Stimulated activated CD8-positive, alpha-beta memory T cell treated with anti-CD3 and anti-CD28 coated beads, Interleukin-2, amount 100 ng/mL, for 1 hour (primary cell): ENCODE measurements at places on chromosomes 7 and 10.
A peak's percentile ranks its signal among the peaks of the same experiment; 100 is the strongest.

DNA sequence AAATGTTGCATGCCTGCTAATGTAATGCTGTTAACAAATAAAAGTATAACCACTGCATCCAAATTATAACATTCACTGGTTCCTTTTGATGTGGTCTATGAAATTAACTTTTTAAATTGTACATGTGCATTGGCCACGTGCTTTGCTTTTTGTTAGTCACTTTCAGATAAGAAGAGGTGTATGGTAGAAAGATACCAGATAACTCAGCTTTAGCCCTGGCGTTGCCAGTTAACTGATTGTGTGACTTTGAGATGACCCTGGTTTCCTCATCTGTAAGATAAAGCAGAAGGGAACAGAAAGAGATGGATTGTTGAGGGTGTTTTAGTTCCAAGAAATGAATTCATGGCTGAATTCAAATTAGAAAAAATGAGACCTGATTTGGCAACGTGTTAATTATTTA lies 1.9 kb upstream of the TRDMT1 start:
- DNase-seq = no peak

DNA sequence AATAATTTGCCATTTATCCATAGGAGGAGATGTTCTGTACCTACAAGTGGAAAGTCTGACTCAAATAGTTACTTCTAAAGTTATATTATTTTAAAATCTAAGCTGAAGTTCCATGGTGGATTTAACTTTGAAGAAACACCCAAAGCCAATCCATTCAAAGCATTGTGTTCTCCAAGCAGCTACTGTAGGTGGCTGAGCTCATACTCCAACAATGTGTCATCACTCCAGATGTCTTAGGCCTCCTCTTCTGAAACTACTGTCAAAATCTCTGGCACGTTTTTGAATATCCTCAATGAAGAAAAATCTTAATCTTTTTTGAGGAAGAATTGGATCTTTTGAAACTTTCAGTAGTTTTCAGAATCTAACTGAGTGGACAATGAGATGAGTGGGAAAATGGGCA lies 169.1 kb downstream of the PTEN start:
- no peak for DNase-seq

DNA sequence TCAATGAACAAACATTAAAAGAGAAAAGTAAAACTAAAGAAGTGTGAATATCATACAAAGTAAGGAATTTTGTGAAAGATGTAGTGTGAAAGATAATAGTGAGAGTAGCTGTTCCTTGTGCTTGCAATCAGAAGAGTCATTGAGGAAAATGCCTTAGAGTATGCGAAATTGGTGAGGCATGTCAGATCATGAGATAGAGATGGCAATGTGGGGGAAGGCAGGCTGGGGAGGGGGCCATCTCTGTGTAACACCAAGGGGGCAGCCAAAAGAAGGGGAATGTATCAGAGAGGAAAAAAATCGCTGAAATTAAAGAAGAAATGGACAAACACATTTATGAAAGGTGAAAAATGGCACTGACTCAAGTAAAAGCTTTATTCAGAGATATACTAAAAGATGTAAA lies 19.6 kb upstream of the PRKAR2B start:
- DNase-seq = no peak

- no peak for DNase-seq
These were observed 149.4 kb upstream of the MKI67 start for GRCh38 chr10:128275388-128276177.

DNA sequence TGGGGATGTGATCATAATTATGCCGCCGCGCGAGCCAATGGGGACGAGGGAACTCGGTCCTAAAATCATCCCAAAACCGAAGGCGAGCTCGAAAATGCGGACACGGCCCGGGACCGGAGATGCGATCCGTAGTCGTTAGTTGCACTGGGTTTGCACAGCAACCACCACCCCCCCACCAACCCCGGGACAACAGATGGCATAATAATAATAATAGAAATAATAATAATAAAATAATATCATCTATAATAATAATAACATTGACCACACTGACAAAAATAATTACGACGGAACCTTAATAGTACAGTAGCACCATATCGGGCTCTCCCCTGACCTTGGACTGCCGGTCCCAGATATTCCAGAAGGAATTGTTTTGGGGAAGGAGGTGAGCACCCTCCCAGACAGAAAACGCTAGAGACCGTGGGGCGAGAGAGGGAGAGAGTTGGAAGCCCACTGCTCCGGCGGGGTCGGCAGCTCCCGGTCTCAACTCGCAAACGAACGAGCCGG lies 1.1 kb upstream of the EMX2 start:
- DNase-seq = no peak

DNA sequence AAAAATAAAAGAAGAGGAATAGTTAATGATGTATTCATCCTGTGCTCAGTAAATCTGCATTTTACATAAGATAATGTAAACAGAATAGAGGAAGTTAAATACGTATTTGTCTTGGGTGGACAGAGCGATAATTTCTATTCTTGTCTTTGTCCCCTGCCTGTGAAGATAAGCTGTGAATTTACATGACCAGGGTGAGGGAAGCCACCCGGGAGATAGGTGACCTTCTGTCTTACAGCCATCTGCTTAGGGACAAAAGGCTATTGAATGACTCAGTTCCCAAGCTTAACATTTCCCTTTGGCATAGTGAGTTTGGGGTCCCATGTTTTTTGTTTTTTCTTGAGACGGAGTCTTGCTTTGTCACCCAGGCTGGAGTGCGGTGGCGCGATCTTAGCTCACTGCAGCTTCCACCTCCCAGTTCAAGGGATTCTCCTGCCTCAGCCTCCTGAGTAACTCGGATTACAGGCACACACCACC lies 88.7 kb upstream of the KCTD7 start:
- DNase-seq = no peak

- DNase-seq = no peak
These were observed 305.9 kb downstream of the GATA3 start for GRCh38 chr10:8360365-8360764.

- no peak for DNase-seq
These were observed 85.4 kb downstream of the MKX start for GRCh38 chr10:27660268-27660667.

DNA sequence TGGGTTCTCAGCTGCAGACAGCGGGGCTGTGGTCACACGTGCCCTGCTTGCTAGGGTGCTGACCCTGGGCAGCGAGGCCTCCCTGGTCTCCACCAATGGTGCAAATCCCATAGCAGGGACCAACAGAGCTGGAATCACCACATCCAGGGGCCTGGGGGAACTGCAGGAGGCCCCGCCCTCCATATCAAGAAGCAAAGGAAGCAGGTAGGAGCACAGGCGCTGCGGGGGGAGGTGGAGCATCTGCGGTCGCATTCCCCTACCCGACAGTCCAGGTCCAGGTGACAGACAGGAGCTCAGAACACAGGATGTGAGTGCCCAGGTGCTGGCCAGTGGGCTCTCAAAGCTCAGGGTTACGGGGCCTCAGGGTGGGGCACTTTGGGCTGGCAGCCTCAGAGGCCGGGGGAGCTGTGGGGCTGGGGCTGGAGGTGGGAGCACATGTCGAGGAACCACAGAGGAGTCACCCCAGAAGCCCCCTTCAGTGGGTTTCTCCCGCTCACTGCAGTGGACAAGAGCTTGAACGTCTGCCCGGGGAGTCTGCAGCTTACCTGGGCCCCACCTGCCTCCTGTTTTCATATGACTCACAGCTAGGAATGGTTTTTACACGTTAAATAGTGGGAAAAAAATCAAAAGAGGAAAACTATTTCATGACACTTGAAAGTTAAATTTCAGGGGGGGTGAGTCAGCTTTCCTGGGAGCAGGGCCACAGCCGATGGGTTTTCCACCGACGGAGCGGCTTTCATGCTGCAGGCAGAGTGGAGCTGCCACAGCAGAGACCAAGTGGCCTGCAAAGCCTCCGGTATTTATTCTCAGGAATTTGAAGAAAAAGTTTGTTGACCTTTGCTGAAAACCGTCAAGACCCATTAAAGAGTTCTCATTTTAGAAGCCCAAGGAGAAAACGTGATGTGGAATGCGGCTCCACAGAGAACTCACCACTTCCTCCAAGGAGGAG lies 148.7 kb upstream of the PPP2R2D start:
- DNase-seq = no peak

- no peak for DNase-seq
These were observed 159.7 kb downstream of the CELF2 start for GRCh38 chr10:11177381-11177780.

DNA sequence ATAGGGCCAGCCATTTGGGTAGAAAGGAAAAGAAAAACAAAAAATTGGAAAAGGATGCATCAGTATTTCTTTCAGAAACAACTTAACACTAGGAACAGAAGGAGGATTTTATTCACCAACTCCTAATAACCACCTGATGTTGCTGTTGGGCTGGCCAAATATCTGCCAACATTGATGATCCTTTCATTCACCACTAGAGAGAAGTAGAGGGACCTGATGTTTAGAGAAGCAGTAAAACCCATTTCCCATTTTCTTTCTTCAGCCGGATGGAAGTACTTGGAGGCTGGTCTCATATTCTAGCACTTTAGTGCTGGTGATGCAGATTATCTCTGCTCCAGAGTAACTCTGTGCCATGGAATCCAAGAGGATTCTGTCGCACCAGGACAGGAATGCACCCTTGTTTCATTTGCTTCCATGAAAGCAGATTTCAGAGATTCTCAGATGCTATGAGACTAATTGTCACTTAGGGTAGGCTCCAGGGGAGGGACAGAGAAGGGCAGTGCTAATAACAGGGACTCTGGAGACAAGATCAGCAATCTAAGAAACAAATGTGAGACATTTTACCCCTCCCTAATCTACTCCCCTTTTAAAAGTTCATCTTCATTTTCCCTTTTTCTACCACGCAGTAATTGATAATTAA lies 3.1 kb downstream of the KLLN start:
- DNase-seq = no peak

DNA sequence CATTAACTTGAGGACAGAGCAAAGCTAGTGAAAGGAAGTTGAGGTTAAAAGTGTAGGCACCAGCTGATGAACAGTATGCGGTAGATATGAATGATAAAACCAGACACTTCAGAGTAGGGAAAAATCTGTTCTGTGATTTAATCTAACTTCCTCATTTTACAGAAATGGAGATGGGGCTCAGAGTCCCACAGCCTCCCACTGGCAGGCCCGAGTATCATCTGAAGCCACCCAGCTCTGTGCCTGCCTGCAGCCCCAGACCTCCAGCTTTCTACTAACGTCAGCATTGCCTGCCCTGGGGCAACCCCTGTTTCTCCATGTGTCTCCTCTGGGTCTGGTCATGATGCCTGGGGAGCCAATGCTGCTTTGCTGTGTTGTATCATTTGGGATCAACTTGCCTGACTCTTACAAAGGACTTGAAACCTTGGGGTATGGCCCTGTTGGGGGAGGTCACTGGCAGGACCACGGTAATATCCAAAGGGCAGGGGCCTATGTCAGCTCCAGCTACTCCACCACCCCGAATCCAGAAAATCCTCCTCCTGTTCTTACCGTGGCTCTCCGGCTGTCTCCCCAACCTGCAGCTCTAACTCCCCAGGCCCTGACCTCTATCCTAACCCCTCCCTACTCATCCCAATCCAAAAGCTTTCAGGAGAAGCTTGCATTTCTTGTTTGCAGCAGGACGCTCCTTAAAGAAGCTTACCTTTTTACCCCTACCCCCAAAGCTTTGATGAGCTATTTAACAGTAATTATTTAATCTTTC lies 56.2 kb upstream of the NPY start:
- no peak for DNase-seq

- no peak for DNase-seq
These were observed 48.2 kb upstream of the CREB5 start for GRCh38 chr7:28364082-28364481.

DNA sequence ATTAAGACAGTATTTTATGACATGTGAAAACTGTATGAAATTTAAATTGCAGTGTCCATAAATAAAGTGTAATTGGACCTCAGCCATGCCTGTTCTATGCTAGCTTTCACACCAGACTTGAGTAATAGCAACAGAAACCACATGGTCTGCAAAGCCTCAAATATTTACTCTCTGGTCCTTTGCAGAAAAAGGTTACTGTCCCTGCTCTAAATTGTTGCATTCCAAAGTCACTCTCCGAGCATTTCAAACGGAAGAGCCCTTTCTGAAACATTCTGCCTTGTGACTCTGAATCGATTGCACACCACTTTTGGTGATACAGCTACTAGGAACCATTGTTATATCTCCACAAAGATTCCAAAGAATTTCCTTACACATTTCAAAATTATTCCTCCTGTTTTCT lies 81.0 kb upstream of the STK17A start:
- DNase-seq = no peak

DNA sequence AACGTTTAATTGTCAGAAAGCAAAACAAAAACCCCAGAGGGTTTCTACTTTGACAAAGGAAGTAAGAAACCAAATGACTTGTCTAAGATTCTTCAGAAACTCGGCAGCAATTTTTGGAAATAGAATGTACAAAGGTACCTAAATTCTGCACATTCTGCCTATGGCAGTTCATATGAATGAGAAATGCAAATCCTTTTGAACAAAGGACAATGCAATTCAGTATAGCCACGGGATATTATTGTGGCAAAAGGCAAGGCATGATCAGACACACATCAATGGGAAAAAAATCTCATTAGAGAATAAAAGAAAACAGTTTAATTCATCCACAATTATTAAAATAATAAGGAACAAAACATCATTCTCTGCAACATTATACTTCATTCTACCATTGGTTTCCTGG lies 93.4 kb downstream of the SEMA3C start:
- DNase-seq = no peak

- no peak for DNase-seq
These were observed 149.3 kb upstream of the SHH start for GRCh38 chr7:155961241-155962190.

GRCh38 chr7:105806592-105807447 lies 69.6 kb downstream of the ATXN7L1 start:
- DNase-seq = peak; percentile 34

DNA sequence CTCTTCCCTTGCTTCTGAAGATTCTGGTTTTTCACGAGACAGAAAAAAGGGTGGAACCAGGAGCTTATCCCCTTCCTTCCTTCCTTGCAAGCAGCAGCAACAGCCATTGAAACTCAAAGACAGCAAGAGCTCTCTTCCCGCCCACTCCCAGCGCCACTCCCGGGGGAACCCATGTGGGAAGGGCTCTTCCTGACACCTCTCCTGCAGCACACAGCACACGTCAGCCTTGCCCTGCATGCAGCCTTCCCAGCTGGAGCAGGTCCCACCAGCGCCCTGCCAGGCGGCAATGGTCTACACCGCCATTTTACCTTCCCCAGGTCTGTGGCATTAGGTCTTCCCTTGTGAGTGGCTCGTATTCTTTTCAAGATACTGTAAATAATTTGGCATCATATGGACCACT lies 161.8 kb downstream of the MGMT start:
- DNase-seq = no peak

- DNase-seq = no peak
These were observed 183.2 kb downstream of the PRPF18 start for GRCh38 chr10:13769946-13770345.

- no peak for DNase-seq
These were observed 162.7 kb upstream of the ITGB1 start for GRCh38 chr10:33120700-33121099.

GRCh38 chr10:65518379-65518778 lies 1407.5 kb upstream of the LRRTM3 start:
- DNase-seq = no peak
